ENCODE measurements at places on chromosomes 4 and X.

DNA sequence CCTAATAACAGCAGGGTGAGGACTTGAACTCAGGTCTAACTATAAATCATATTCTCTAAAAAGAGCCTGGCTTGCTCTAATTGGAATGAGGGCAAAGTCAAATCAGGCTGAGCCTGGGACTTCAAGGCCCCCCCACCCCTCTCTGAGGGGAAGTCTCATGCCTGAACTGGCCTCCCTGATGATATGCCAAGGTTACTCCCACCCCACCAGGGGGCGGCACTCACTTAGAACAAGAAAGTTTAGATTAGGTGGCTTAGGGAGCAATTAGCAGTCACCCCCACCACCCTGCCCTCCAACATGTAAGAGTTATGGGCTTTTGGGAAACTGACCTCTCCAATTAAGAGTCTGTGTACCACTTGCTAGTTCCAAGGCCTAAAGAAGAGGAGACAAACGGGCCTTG lies 2.7 kb downstream of the FOXO4 start:
- peak; percentile 85 for DNase-seq

- DNase-seq, result no peak
Observed at GRCh38 chr4:4269856-4270255, 20.1 kb downstream of the LYAR start.

DNA sequence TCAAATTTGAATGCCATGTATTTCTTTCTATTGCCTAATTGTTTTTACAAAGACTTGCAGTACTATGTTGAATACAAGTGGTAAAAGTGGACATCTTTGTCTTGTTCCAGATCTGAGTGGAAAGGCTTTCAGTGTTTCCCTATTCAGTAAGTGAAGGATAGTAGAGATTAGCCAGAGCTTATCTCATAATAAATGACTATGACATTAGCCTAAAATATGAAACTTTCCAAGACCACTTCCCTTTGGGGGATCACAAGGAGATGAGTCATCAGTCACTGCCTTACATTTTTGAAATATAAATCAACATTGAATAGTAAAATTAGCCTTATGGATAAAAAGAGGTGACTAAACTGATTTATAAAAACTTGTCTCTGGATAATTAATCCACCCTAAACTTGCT lies 554.1 kb upstream of the MAGEB2 start:
- DNase-seq, result no peak

DNA sequence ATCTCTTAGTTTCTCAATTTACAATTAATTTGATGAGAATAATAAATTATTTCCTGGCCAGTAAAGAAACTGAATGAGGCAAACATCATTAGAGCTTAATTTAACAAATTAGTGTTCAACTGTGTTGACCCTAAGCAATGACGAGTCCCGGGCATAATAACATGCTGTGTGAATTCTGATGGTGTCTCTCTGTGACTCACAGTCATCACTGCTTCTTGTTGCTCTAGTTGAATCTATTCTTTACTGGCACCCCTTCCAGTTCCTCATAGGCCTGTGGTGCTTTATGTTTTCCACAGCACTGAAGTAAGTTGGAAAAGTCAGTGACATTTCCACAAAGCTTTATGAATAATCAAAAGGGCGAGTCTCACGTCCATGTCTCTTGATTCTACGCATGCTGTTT lies 57.7 kb upstream of the SLC7A11 start:
- no peak for DNase-seq

- DNase-seq, result no peak
Observed at GRCh38 chr4:144562019-144562705, 83.8 kb upstream of the HHIP start.

GRCh38 chr4:55545151-55545550 lies 1.6 kb downstream of the CLOCK start:
- peak; percentile 41 for DNase-seq

DNA sequence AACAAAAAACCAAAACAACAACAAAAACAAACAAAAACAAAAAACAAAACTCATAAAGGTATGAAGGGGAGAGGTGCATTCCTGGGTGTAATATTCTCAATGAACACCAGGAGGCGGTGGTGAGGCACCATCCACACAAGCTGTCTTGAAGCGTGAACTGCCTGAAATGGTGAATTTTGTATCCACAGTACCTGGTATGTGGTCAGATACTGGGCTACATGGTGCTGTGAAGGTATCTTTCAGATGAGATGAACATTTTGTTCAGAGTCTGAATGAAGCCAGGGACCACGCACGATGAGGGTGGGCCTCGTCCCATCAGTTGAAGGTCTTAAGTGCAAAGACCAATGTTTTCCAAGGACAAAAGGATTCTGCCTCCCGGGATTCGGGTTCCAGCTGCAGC lies 58.5 kb downstream of the ASMT start:
- DNase-seq, result peak; percentile 59

- DNase-seq, result no peak
Observed at GRCh38 chrX:132563976-132564375, 75.1 kb upstream of the MBNL3 start.

DNA sequence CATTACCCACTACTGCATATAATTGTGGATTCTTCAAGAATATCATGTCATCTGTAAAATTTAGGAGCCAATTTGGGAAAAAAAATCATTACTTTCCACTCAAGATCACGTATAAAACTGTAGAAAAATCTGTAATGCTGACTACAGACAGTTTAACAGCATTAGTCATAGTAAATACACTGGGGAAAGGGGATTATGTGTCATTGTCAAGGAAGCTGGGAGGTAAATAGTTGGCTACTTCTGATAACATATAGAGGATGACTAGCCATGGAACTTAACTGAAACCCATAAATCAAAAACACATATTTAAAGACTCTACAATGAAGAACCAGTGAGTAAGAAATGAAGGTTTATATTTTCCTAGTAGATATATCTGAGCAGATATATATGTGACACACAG lies 1666.4 kb upstream of the IGFBP7 start:
- DNase-seq, result no peak

DNA sequence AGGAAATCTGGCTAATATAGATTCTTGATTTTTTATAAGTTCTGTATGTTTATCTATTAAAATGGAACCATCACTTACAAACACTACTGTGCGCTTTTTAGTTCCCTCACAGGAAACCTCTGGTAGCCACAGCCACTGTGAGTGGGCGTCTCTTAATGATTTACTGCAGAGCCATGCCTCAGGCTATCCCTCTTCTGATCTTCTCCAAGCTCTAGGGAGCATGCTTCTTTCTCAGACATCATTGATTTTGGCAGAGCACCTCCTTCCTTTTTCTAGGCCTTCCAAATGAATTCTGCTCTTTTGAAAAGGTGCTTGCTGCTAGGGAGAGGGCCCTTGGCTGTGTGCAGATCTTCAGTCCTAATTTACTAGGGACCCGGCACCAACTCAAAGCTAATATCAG lies 61.1 kb upstream of the STS start:
- no peak for DNase-seq

DNA sequence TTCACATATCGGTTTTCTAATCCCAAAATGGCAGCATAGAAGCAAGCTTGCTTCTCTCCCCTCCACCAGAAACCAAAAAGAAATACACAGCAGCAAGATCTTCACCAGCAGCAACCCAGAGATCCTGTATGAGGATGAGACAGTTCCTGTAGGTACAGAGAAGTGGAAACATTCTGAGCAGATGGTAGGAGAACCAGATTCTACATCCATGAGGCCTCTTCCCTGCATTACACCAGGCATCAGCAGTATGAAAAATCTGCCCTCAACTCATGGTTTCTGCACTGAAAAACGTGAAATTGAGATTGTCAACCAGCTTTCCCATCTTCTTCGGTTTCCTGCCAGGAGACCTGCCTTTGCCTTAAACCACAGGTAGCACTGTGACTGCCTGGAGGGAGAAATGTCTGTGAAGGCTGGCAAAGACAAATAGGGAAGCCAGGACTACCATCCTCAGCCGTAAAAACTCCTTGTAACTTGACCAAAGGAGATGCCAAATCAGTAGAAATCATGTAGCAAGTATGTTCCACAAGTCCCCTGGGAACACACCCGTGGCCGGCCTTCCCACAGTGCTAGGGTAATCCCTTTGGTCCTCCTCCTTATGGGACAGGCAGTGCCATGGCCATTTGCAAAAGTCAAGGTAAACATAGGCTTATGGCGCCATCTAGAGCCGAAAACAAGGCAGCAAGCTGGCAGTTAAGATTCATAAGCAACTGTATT lies 24.0 kb upstream of the MTHFD2L start:
- DNase-seq, result peak; percentile 80

- DNase-seq, result no peak
Observed at GRCh38 chr4:5398056-5398455, 310.3 kb downstream of the EVC2 start.

DNA sequence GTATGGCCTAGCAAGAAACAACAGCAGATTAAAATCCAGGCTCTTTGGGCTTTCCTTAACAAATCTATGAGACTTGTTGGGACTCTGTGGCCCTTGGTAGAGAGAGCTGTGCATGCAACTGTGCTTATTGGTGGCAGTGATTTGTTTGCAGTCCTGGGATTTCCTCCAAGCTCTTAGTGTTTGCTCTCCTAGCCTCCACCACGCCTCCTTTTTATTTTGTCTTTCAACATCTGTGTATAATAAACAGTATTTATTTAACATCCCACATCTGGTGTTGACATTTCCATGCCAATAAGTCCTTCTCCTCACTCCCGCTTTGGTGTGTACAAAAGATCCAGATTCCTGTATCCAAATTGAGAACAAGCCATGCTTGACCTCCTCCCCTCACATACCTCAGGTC lies 3.1 kb downstream of the TNMD start:
- DNase-seq, result no peak

GRCh38 chr4:6287017-6287788 lies 17.6 kb downstream of the WFS1 start:
- DNase-seq, result no peak

- DNase-seq, result no peak
Observed at GRCh38 chr4:174869339-174869738, 40.3 kb upstream of the GLRA3 start.

DNA sequence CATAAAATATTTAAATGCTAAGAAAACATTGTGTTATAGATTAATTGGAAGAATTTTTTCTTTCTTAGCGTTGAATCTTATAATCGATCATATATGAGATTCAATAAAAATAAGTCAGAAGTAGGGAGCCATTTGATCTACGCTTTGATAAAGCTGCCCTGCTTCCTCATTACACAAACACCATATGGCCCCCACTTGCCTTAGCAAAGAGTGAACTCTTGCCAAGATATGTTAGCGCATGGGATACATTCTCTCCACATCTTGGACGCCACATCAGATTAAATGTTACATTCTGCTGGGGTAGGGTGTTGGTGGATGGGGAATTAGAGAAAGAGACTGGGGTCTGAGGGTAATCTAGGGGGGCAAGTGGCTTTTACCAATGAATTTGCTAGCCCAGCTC lies 207.7 kb upstream of the MID1 start:
- no peak for DNase-seq

GRCh38 chrX:10922159-10922558 lies 189.0 kb upstream of the HCCS start:
- no peak for DNase-seq

DNA sequence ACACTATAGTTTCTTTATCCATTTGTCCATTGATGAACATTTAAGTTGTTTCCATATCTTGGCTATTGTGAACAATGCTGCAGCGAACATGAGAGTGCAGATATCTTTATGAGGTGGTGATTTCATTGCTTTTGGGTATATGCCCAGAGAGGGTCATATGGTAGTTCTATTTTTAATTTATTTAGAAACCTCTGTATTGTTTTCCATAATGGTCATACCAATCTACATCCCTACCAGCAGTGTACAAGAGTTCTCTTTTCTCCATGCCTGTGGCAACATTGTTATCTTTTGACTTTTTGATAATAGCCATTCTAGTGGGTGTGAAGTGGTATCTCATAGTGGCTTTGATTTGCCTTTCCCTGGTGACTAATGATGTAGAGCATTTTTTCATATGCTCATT lies 48.8 kb downstream of the EDA start:
- no peak for DNase-seq

DNA sequence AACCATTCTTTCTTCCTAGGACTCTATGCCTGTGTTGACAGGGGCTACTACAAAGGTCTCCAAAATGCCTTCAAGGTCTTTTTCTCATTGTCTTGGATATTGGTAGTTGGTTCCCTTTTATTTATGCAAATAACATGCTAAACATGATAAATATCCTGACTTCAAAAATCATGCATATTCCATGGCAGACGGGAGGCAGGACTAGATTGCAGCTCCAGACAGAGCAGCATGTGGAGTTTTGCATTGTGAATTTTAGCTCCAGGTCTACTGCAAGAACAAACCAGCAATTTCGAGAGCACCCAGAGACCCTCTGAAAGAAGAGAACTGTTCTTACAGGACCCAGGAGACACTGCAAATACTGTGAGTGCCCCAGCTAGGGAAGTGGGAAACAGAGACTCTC lies 254.9 kb downstream of the RCHY1 start:
- no peak for DNase-seq

DNA sequence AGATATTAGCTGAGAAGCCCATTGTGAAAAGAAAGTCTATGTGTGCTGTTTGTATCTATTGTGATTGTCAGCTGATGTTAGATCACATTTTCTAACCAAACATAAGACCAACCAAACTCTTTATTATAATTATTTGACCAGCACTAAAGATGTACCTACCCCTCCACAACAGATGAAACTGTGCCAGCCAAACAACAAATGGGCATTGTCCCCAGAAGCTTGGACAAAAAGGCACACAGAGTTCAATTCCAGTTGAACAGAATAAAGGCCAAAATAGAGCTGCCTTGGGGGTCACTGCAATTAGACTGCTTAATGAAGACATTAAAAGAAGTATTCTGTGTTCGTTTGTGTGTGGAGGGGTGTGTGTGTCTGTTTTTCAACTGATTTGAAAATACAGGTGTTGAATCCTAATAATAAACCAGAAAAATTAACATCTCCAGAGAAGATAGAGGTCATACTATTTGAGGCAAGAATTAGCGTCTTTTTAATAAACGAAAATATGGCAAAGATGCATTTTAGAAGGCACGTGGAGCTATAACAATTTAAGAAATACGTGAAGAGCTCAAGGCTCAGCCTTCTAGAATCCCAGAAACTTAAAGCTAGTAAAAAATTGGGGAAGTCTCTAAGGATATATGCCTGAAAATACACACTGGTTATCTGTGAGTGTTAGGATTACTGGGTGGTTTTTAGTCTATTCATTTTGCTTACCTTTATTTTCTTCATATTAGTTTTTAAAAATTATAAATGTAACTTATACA lies 2.2 kb downstream of the SPP1 start:
- DNase-seq, result no peak

- DNase-seq, result no peak
Observed at GRCh38 chrX:124045109-124045508, 83.6 kb downstream of the STAG2 start.

GRCh38 chr4:99148550-99148949 lies 4.5 kb upstream of the ADH4 start:
- no peak for DNase-seq

GRCh38 chr4:124748965-124749364 lies 36.4 kb upstream of the ANKRD50 start:
- DNase-seq, result no peak

Measured in hematopoietic multipotent progenitor cell treated with erythropoietin and hydrocortisone succinate and interleukin-3 and kit ligand, for 8 days (in vitro differentiated cells).